ENCODE measurements at places on chromosomes 5 and 9.
A peak's percentile ranks its signal among the peaks of the same experiment; 100 is the strongest.

GRCh38 chr9:90515510-90515909, 127.1 kb downstream of the DIRAS2 start:
- no peak for DNase-seq

DNA sequence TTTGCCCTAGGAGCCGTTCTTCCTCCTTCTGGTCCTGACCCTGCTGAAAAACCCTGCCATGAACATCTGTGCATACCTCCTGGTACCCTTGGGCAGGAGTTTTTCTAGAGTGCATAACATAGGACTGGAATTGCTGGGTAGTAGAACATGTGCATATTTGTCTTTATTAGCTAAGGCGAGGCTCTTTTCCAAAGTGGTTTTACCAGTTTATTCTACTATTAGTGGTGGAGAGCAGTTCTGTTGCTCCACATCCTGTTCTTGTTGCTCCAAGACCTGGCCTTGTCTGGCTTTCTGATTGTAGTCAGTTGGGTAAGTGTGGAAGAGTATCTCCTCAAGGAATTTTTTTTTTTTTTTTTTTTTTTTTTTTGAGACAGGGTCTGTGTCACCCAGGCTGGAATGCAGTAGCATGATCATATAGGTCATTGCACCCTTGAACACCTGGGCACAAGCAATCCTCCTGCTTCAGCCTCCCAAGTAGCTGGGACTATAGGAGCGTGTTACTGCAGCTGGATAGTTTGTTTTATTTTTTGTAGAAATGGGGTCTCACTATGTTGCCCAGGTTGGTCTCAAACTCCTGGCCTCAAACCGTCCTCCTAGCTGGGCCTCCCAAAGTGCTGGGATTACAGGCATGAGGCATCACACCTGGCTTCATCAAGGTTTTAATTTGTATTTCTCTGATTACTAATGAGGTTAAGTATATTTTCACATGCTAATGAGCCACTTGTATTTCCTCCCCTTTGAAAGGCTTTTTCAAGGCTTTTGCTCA, 85.2 kb downstream of the SPRY4 start:
- DNase-seq: no peak

DNA sequence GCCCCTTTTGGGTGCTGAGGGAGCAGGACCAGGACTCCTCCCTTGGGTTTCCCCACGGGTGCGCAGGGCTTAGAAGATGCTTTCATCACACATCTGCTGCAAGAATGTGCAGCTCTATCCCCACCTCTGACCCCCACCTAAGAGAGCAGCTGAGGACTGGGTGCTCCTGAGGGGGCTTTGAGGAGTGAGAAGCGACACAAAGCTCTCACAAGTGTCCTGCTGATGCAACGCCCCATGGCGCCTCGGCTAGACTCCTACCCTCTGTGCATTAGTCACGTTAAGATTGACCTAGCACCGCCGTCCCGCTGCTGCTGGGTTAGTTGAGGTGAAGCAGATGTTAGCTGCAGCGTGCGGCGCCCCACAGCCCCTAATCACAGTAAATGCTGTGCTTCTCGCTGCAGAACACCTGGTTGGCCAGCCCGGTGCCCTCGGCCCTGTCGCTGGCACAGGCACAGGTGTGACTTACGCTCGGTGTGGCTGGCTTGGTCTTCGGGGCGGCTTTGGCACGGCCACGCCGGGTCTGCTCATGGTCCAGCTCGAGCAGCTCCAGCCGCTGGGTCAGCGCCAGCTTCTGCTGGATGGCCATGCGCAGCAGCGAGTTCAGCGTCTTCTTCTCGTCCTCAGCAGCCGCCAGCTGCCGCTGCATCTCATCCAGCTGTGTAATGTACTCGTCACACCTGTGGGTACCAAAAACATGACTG, 45.0 kb upstream of the IPPK start:
- DNase-seq: no peak

DNA sequence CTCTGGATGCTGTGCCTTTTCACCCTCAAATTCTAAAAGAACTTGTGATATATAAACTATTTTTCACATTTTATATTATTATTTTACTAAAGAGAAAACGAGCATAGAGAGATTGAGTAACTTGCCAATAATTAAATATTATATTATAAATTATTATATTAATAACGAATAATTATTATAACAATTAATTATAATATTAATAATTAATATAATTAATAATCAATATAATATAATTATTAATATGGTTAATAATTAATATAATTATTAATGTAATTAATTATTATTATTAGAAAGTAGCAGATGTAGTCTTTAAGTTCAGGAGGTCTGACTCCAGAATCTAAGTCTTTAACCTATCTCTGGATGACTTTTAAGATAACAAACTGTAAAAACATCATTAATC, 20.1 kb downstream of the OR2Y1 start:
- no peak for DNase-seq

DNA sequence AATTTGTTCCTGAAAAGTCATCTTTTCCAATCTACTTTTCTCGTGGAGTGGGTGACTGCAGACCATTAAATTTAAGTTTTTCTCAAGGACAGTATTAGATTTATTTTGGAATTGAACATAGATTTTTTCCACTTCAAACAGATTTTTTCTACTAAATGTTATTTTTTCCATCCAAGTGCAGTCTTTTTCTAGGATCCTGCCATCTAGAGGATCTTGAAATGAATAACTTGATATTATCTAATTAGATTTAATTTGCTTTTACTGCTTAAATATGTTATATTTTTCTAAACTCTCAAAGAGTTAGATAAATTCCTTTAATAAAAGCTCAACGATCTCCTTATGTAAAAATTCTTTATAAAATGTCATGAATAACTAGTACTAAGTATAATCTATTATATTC, 136.9 kb upstream of the PRR16 start:
- DNase-seq: no peak

DNA sequence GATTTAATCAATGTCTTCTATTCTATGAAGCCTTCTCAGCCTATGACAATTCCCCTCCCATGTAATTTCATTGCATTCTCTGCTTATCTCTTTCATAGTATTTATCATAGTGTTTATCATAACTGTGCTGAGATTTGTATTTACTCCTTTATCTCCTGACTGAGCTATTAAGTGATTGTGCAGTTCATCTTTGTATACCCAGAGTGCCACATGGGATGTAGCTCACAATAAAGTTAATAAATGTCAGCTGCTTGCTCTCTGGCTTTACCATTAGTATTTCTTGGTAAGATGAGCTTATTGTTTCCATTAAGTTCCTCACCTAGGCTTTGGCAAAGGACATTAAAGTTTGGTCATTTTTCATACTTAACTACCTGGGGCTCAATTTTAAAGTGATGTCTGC, 275.1 kb upstream of the MPDZ start:
- no peak for DNase-seq

DNA sequence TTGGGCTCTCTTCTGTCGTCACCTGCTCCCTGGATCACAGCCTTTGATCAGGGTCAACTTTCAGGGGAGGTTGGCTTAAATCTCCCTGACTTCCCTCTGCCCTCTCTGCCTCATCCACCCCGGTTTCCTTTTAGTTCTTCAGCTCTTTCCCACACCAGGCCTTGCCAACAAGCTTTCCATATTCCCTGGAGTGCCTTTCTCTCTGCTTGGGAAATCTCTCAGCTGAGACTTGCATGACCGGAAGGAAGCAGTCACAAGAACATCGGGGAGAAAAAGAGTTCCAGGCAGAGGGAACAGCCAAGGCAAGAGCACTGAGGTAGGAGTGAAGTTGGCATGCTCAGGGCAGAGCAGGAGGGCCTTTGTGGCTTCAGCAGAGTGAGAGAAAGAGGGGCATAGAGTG, 88.4 kb upstream of the HSPA9 start:
- DNase-seq: no peak

GRCh38 chr5:6456766-6457370, 8.2 kb downstream of the UBE2QL1 start:
- no peak for DNase-seq

DNA sequence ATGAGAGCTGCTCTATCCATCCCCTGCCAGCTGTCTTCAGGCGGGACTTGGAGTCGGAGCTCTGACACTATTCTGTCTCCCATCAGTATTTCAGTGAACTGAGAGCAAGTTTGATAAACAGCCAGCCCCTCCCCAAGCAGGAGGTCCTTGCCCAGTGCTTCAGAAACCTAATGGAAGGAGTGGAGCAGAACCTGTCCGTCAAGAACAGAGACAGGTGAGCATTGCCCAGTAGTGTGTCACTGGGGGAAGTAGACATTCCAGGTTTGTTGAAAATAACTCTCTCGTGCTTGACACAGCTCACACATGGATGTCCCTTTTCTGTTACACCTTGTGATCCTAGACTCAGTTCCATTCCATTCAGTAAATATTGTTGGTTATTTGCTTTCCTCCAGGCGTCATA, 13.2 kb upstream of the TLX3 start:
- no peak for DNase-seq

DNA sequence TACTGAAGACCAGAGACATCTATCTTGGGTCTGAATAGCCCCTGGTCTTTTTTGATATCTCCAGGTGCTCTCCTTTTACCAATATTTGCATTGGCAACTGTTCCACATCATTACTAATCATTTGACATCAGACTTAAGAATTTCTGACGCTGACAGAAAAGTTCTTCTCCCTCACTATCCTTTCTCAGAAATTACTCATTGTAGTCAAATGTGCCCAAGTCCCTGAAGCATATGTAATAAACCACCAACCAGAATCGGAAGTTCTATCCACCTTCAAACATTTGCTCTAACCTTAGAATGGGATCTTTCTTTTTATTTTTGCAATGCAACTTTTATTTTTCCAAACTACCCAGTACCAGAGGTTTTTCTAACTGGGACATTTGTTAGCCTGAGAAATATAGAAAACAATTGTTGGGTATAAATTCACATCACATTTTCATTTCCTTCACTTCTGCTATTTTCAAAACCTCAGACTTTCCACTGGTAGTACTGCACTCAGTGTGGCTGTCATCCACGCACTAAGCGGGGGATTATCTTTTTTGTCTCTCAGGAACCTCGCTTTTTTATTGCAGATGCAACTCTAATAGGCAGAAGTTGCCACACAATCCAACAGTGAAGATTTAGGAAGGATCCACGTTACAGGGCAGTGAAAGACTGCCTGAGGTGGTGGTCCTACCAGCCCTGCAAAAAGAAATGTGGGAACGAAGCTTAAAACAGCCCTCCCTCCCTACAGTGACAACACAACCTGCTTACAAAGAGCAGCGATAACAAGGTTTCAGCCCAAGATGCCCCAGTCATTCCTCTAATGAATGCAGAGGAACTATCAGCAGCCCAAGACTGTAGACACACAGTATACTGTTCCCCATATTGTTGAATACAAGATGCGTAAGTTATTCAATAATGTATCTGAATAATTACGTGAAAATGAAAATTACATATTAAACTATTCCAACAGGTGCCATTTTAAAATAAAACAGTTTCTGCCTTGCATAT, 201.2 kb downstream of the EBF1 start:
- DNase-seq: peak; percentile 39

- no peak for DNase-seq
Measured at GRCh38 chr5:175021841-175022625, 297.7 kb downstream of the MSX2 start.

Data from memory B cell (primary cell).